ENCODE measurements at places on chromosomes 2 and 18.

DNA sequence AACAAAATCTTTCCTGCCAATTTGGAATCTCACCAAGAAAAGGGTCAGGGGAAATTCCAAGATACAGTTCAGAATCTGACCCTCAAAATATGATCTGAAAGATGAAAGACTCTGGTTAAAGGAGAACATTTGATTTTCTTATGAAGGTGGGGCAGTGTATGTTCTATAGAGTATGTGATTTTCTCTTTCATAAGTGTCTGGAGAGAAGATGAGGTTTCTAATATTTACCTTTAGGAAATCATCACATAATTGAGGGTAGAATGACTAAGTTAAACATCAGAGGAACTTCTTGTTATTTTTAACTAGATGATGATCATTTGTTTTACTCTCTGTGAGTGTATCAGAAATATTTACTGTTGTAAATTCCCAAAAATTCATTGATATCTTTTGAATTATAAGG is 27.8 kb upstream of the MBOAT2 start:
- no peak for DNase-seq

DNA sequence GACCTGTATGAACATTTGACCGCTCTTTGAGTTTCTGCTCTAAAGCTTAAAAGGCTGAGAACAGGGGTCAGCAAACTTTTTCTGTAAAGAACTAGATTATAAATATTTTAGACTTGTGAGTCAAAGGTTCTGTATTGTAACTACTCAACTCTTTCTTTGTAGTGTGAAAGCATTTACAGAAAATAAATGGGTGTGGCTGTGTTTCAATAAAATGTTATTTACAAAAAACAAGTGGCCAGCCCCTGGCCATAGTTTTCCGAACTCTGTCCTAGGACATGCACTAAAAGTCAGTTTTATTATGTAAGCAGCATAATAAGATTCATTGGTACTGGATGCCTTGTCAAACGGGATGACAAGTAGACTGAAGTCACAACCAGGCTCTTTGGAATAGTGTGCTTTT is 434.9 kb downstream of the ZEB2 start:
- no peak for DNase-seq

- DNase-seq = no peak
Observed at GRCh38 chr18:3605954-3606443, 156.0 kb downstream of the TGIF1 start.

GRCh38 chr2:122663620-122664019 is 908.2 kb downstream of the TSN start:
- no peak for DNase-seq

GRCh38 chr18:78721238-78721875 is 258.3 kb upstream of the SALL3 start:
- DNase-seq = peak; percentile 71

DNA sequence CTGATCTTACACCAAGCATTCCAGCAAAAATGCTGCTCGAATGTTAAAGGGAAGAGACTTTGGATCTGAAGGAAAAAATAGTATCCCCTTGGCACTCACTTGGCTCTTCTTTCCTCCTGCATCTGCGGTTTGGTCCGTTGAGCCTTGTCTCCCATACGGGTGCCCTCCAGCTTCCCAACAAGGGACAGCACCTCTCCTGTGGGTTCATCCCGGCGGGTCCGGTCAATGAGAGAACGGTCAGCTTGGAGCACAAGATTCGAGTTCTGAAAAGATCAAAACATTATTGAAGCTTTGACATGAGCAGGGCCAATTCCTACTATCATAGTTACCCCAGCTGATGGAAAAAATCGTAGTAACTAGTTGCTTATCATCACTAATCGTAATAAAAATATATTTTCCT is 740 bp downstream of the SNRNP200 start:
- no peak for DNase-seq

DNA sequence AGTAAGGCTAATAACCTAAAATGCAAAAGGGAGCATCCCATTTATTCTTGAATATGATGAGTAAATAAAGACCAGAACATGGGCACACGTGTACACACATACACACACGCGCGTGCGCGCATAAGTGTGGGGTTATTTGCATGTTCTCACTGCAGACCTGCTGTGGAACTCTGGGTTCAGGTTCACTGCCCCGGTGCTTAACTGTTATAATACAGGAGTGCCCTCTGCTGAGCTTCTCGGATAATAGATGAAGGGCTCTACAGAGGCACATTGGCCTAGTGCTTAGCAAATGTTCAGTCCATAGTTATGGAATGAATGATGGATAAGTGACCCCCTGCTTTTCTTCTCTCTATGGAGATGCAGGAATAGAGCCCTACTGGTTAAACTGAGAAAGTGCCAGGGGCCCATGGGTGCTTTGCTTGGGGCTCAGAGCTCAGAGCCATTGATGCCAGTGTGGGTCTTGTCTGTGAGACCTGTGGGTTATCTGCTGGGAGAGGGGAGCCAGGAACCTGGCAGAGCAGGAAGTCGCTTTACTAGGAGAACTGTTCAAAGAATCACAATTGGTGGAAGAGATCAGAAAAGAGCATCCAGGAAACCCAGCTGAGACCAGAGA is 3.6 kb upstream of the ARL4C start:
- DNase-seq = peak; percentile 67
